NCI-H1436 treated with DMSO at 0.1 percent for 48 hours (cell line): ENCODE measurements at places on chromosomes 16 and 17.
A peak's percentile ranks its signal among the peaks of the same experiment; 100 is the strongest.

GRCh38 chr17:7336240-7337175 lies at the start of gene ACAP1:
Gene ACAP1, plus strand, starts transcription at chr17:7336529. Its CDS starts 206 bp downstream, at chr17:7336735.
- DNase-seq = no peak

DNA sequence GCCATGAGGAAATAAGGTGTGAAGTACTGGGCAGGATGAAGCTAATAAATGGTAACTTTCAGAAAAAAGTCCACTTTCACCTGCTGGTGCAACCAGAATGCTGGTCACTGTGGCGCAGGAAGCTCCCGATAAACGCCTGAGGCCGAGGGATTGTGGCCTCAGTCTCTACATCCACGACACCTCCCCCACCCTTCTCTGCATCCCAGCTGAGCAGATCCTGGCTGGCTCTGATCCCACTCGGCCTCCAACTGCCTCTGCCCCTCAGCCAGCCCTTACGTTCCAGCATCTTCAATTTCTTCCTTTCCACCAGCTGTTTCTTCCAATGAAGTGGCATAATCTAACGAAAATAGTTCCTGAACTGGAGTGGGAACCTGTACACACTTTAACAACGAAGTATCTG lies 49.5 kb downstream of the COX4I1 start:
- no peak for DNase-seq

DNA sequence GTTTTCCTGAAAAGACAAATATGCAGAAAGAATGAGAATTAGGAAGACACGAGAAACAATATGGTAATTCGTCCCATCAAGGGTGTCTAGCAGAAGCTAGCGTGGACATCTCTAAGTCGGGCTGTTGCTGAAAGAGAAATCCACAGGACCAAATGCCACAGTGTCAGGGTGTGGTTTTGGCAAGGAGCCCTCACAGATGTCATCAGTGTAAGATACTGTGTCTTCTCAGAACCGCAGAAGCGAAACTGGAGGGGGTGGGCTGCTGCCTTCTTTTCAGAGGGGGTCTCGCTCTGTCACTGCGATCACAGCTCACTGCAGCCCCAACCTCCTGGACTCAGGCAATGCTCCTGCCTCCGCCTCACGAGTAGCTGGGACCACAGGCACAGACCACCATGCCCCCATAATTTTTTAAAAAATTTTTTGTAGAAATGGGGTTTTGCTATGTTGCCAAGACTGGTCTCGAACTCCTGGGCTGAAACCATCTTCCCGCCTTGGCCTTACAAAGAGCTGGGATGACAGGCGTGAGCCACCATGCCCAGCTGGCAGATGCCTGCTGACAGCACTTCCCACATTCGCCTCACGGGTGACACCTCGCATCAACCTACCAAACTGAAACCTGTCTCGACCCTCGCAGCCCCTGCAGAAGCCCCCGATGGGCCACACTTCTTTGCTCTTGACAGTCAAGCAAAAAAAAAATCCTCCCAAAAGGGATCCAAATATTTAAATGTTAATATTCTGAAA lies 26.2 kb downstream of the TRAP1 start:
- DNase-seq = no peak

GRCh38 chr16:51055434-51055833 lies 95.6 kb downstream of the SALL1 start:
- DNase-seq = no peak

DNA sequence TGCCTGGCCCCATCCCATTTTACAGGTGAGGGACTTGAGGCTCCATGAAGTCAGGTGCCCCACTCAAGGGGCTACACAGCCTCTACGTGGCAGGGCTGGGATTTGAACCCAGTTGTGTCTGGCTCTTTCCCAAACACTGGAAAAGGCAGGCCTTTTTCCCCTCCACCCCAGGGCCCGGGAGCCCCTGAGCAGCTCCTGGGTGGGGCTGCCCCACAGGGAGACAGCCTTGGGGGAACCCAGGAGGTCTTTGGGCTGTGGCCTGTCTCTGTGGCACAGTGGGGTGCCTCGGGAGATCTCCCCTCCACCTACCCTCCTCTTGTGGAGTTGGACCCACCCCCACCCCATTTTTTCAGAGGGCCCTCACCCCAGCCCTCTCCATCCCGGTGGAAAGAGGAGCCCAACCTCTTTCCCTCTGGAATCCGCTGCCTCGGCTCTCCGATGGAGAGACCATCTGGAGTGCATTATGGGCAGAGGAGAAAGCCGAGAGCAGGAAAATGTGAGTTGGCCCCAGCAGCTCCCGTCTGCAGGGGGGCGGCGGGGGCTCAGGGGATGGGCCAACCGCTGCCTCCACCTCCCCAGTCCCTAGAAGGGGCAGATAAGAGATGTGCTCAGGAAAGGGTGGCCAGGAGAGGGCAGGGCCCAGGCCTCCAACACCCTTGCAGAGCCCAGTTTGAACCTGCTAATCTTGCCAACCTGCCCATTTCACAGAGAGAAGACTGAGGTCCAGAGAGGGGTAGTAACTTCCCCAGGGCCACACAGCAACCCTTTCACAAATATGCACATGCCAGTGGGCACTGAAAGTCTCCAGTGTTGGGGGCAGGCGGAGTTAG lies 15.4 kb upstream of the TMEM92 start:
- no peak for DNase-seq

DNA sequence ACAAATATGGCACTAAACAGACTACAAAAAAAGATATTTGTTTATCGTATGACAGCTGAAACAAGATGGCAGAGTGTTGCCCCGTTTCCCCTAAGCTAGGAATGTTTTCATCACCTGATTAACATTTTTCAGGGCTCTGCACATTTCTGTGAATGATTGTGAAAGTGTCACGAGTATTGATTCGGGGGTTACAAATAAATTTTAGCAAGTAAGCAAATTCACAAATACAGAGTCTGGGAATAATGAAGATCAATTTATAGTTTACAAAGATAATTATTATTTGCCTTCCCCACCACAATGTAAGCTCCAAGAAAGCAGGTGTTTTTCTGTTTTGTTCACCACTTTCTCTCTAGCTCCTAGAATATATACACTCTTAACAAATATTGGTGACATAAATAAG lies 361.2 kb upstream of the ERCC4 start:
- DNase-seq = no peak

- DNase-seq = no peak
These were observed 6.1 kb downstream of the OR1A1 start for GRCh38 chr17:3213587-3213986.

DNA sequence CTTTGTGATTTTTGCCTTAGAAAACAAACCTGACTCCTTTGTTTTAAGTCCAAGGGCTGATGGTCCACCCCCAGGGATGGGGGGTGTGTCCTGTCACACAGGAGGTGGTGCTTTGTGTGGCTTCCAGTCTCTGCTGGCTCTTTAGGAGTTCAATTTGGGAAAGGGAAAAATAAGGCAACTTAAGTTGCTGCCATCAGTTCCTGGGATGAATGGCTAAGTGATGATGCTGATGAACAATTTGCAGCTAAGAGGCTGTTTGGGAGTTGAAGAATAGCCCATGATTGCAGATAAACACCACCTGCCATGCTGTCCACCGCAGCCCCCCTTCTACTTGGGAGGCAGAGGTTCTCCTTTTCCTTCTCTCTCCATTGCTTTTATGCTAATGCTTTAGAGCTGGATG lies 40.2 kb downstream of the ARL4D start:
- DNase-seq = peak; percentile 82

GRCh38 chr16:11977376-11978041 lies 975 bp downstream of the SNX29 start:
- DNase-seq = no peak
